Naive B cell (primary cell): ENCODE measurements at places on chromosomes 1 and 21.

- H3K4me3 ChIP-seq = no peak overlapping the region
- no peaks in the 10 kb centered on the region for H3K36me3 ChIP-seq
- DNase-seq = no peak
- no peak overlapping the region for H3K27ac ChIP-seq
These were observed 225.7 kb downstream of the GREM2 start for GRCh38 chr1:240385985-240386978.

DNA sequence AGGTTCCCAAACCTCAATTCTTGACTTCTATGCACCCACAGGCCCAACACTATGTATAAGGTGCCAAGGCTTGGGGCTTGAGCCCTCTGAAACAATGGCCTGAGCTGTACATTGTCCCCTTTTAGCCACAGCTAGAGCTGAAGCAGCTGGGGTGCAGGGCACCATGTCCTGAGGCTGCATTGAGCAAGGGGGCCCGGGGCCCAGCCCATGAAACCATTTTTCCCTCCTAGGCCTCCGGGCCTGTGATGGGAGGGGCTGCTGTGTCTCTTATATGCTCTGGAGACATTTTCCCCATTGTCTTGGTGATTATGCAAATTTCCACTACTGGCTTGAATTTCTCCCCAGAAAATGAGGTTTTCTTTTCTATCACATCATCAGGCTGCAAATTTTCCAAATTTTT is 155.5 kb downstream of the FASLG start:
- H3K36me3 ChIP-seq = no peaks in the 10 kb centered on the region
- no peak for DNase-seq
- no peak overlapping the region for H3K27ac ChIP-seq
- H3K4me3 ChIP-seq = no peak overlapping the region

DNA sequence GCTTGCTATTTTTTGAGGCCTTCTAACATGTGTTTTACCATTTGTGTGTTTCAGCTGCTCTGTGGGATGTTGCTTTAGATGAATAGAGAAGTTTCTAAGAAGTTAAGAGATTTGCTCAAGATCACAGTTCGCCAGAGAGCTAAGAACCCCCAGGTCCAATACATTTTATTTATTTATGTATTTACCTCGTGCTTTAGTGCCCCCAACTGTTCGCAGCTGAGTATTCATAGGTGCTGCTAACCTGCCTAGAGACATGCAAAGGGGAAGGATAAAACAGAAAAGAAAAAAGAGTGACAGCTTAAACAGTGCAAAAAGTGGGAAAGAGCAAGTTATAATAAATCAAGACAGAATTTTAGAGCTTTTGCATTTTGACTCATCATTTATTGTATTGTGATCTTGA is 31.1 kb downstream of the NFYC start:
- DNase-seq = no peak
- H3K27ac ChIP-seq = peak overlapping the region; percentile 54
- peaks cover 47% of the 10 kb centered on the region for H3K4me1 ChIP-seq

DNA sequence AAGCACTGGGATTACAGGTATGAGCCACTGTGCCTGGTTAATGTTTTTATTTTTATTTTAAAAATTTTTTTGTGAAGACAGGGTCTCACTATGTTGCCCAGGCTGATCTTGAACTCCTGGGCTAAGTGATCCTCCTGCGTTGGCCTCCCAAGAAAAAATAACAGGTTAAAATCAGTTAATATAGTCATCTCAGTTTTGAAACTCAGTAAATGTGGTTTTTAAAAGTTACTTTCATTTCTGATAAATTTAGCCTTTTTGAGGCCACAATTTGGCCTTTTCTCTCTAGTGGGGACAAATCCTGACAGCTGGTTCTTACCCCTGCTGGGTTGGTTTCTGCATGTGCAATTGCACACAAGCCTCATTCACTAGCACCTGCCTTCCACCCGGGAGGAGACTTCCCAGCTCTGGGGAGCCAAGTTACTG is 13.3 kb downstream of the PMF1 start:
- peak overlapping the region; percentile 63 for H3K27ac ChIP-seq
- H3K27me3 ChIP-seq = no peaks in the 10 kb centered on the region
- peaks cover 13% of the 10 kb centered on the region for H3K36me3 ChIP-seq
- DNase-seq = no peak

DNA sequence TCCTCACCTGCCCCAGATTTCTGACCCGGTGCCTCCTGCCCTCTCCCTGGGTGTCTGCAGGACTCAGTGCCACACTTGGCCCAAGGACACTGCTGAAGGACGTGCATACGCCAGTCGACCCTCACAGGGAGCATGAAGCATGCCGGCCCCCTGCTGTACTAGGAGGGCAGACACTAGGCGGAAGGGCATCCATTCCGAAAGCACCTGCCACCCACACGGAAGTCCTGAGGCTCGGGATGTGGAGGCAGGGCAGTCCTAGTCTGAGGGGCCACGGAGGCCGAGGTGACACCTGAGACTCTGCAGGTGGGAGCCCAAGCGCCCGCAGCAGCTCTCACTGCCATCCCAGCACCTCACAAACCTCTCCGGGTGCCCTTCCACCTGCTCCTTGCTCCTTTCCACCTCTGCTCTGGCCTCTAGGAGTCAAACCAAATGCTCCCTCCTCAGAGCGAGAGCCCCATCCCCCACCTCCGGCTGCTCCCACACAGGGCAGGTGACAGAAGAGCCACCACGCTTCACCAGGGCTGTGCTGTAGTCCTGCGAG is 2.4 kb downstream of the NPHP4 start:
- H3K4me1 ChIP-seq = peaks cover 34% of the 10 kb centered on the region
- peak overlapping the region; percentile 11 for H3K27ac ChIP-seq
- DNase-seq = no peak
- no peak overlapping the region for H3K4me3 ChIP-seq

DNA sequence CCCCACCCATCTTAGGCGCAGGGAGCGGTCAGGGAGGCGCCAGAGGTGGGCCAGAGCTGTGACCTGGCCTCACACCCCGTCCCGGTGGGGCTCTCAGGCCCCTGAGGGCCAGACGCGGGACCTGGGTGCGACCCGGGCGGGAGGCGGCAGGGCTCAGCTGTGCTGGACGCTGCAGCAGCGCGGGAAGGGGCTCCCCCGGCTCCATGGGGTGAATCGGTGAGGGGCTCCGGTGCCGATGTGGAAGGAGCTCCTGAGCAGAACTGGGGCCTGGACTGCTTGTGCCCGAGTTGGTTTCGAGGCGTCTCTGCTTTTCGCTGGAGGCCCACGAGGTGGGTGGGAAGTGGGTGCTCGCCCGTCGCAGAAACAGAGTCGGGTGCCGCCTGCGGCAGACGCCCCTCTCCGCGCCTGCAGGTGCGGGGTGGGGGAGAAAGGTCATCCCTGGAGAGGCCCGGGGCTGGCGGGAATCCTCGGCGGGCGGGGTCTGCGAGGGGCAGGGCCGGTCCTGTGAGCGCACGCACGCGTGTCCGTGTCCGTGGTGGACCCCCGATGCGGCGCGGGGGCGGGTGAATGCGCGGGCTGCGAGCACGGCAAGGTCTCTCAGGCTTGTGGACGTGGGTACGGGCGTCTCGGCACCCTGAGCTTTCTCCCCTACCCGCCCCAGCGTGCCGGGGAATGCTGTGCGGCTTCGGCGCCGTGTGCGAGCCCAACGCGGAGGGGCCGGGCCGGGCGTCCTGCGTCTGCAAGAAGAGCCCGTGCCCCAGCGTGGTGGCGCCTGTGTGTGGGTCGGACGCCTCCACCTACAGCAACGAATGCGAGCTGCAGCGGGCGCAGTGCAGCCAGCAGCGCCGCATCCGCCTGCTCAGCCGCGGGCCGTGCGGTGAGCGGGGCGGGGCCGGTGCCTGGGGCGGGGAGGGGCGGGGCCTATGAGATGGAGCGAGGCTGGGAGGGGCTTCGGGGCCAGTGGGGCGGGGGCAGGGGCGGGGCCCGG is 20.4 kb downstream of the AGRN start:
- H3K36me3 ChIP-seq = no peaks in the 10 kb centered on the region
- peaks cover 25% of the 10 kb centered on the region for H3K4me1 ChIP-seq
- DNase-seq = peak; percentile 56

DNA sequence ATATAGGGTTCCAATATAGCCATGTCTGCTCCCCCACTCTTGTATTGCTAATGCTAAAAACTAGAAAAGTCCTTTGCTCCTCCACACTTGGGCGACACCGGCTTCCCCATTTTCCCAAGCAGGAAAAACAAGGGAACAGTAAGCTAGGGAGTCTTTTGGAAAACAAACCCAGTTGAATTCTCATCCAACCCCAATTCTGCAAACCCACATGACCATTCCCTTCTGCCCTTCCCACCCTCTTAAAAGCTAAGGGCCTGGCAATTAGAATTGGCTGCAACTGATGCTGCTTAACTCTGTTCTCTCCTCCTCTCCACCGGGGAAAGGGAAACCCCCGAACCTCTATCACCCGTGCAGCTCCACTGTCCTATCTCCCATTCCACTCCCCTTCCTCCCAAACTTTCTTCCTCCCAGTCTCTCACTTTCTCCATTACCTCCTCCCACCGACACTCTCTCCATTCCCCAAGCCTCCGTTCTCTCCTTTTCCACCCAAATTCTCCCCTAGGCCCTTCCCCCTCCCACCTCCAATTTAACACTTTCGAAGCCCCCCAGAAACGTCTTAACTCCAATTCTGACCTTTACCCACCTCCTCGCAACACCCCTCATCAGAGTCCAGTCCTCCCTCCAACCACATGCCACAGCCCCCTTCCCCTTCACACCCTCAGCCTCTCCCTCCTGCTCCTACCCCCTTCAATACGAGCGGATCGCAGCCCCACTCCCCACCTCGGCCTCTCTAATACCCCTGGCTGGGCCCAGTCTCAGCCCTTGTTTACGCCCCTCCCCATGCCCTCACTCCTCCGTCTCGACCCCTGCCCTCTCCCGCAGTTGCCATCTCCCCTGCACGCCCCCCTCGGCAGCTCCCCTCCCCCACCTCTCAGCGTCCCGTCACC is 701 bp downstream of the DEDD start:
- no peak for DNase-seq
- H3K4me1 ChIP-seq = peaks cover 34% of the 10 kb centered on the region
- no peak overlapping the region for H3K4me3 ChIP-seq
- peaks cover 3% of the 10 kb centered on the region for H3K36me3 ChIP-seq
- no peaks in the 10 kb centered on the region for H3K27me3 ChIP-seq

GRCh38 chr1:21891621-21892479 is 45.3 kb downstream of the HSPG2 start:
- H3K4me3 ChIP-seq = no peak overlapping the region
- H3K4me1 ChIP-seq = no peaks in the 10 kb centered on the region
- no peak overlapping the region for H3K27ac ChIP-seq
- DNase-seq = no peak
- H3K36me3 ChIP-seq = no peaks in the 10 kb centered on the region

DNA sequence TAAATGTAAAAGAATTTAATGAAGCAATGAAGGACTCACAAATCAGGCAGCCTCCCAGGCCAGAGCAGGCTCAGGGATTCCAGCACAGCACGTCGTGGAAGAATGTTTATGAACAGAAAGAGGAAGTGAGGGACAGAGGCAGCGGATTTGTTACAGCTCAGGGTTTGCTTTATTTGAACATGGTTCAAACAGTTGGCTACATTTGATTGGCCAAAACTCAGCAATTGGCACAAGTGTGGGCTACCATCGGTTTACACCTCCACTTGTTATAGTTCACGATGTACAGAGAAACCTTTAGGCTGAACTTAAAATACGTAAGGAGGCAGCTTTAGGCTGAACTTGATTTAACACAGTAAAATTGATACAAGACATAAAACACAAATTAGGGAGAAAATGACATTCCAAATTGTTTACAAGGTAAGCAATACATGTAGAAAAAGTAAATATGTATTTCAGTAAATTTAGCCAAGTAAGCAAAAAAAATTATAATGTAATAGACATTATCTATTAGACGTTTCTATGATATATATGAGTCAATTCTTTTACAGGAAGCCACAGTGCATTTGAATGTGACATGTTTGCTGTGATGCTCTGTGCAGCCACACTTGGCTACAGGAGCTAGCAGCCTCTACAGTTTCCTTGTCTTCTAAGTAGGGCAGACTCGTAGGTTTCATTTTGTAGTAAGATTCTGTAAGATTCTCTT is 126.5 kb downstream of the ADSS2 start:
- no peak overlapping the region for H3K4me3 ChIP-seq
- H3K27me3 ChIP-seq = peaks cover 5% of the 10 kb centered on the region
- DNase-seq = peak; percentile 31
- H3K36me3 ChIP-seq = peaks cover 8% of the 10 kb centered on the region
- peaks cover 15% of the 10 kb centered on the region for H3K4me1 ChIP-seq

DNA sequence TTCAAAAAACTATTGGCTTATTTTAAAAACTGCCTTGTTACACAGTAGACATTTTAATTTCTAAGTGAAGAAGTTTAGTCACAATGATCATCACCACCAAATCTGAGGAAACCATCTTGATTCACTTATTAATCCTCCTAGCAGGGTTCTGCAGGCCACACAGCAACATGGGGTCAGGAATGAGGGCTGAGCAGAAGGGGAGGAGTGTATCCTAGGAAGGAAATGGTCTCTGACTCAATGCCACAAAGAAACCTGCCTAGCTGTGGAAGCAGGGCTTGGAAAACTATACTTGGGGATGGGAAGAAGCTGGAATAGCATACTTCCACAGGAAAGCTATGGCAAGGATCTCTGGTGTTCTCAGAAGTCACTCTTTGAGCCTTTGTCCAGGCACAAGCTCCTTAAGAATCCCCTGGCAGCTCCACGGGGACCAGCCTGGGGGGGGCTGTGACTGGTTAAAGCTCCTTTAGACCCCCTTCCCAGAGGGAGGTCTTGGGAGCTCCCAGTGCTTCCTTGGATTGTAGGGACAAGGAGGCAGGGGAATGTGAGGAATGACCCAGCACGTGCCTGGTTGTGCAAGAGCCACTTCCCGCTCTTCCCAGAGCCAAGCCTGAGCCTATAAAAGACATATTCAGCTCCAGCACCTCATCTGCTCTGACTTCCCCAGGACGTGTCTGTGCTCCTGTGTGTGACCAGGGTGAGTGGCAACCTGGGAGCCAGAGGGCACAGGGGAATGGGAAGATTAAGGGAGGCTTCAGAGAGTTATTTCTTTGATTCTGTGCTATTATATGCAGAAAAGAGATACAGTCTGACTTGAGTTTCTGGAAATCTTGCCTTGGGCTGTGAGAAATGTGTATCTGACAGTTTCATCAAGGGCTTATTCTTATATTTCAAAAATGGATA is at the start of gene LCE2A:
LCE2A (plus strand) TSS at position 645 of the 900 bp plus-strand sequence. CDS start 557 bp downstream, outside the sequence.
- H3K27me3 ChIP-seq = peaks cover 12% of the 10 kb centered on the region
- H3K36me3 ChIP-seq = no peaks in the 10 kb centered on the region
- no peak within 1 kb of the TSS for H3K27ac ChIP-seq

GRCh38 chr1:203031467-203031866 is 5.2 kb downstream of the PPFIA4 start:
- no peak for DNase-seq
- H3K4me3 ChIP-seq = no peak overlapping the region
- H3K36me3 ChIP-seq = no peaks in the 10 kb centered on the region
- no peaks in the 10 kb centered on the region for H3K4me1 ChIP-seq
- H3K27ac ChIP-seq = no peak overlapping the region

- DNase-seq = no peak
- H3K4me3 ChIP-seq = peak overlapping the region; percentile 84
- H3K27ac ChIP-seq = no peak overlapping the region
These were observed 23.0 kb downstream of the SLAMF1 start for GRCh38 chr1:160623862-160624261.

DNA sequence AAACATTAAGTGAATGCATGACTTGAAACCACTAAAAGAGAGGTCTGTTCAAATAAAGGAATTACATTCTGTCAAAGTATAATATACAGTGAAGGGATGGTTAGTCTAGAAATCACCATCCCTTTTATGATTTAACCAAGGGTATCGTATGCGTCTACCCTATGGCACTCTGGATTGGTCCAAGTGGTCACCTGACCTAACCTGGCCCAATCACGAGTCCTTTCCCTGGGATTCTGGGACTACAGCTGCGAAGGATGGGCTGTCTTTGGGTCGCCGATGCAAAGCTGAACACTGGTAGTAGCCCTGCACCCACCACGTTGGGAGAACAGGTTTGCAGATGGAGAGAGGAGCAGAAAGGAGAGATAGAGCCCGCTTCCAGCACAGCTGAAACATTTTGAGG is 30.4 kb upstream of the C1orf198 start:
- H3K36me3 ChIP-seq = peaks cover 4% of the 10 kb centered on the region
- H3K4me3 ChIP-seq = no peak overlapping the region
- peaks cover 12% of the 10 kb centered on the region for H3K27me3 ChIP-seq
- no peak for DNase-seq
- H3K4me1 ChIP-seq = no peaks in the 10 kb centered on the region
